ENCODE measurements at places on chromosomes 3 and 15. TPM values are rescaled to one million over a fixed set of nuclear protein-coding genes. Genes with fewer than 3 reads are reported as not detected.

DNA sequence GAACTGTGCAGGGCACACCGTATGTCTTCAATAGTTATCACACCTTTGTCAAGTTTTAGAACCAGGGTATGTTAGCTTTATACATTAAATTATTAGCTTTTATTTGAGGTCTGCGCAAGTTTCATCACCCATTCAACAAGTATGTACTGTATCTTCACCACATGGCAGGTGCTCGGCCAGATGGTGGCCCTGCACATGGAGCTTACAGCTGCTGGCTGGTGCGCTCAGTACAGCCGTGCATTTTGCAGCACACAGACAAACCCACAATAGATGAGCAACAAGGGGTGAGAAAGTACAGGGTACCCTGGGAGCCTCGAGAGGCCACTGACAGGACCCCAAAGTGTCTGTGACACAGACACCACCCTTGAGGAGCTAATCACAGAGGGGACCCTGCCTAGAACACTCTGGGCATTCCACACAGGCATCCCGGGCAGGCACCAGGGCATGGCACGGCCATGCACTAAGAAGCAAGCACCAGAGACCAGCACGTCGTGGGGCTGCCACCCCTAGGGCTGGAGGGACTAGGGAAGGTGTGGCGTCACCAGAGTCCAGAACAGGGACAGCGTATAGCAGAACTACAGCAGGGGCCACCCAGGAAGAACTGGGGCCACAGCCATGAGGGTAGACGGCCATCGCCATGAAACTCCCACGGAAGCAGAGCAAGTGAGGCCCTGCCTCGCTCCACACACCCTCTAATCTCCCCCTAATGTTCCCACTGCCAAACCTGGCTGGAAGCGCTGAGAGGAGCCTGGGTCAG, 27.4 kb downstream of the ZXDC start:
- DNase-seq, result no peak

Gene PLS1
- 1.4 TPM for total RNA-seq

Gene PLA2G4D
- 4.8 TPM for total RNA-seq

Gene MGLL
- 32.7 TPM for total RNA-seq

Gene SEMA3B
- 21.8 TPM for total RNA-seq

DNA sequence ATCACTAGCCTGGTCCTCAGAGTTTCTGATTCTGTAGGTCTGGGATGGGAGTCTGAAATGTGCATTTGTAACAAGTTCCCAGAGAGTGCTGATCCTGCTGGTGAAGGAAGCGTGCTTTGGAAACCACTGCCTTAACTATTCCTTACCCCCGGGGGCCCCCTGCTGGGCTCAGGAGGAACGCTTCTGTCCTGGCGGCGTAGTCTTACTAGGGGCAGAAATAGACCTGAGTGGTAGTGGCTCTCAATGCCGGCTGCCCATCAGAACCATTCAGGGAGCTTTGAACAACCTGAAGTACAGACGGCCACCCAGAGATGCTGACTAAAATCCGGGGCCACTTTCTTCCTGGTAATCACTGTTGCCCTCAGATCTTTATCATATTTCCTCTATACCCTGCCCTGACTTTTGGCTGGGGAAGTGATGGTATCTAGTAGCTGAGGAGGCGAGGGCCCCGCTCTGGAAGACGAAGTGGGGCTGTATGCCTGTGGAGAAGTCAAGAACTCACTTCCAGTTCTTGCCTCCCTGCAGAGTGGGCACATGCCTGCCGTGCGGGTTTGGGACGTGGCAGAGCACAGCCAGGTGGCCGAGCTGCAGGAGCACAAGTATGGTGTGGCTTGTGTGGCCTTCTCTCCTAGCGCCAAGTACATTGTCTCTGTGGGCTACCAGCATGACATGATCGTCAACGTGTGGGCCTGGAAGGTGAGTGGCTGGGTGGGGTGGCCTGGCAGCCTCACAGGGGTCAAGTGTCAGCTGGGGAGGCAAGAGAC, 16.3 kb upstream of the JMJD7 start:
- DNase-seq, result peak; percentile 70

Gene USP19
- 29.0 TPM for total RNA-seq
